ENCODE measurements at places on chromosomes 1 and 21. TPM values are rescaled to one million over a fixed set of nuclear protein-coding genes. Genes with fewer than 3 reads are reported as not detected.

DNA sequence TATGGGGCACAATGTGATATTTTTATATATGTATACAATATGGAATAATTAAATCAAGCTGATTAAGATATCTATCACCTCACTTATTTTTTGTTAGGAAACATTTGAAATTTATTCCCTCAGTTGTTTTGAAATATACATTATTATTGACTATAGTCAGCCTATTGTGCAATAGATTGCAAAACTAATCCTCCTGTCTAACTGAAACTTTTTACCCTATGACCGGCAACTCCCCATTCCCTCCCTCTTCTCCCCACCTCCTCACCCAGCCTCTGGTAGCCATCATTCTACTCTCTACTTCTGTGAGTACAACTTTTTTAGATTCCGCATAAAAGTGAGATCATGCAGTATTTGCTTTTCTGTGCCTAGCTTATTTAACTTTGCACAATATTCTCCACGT is 117.7 kb upstream of the SGIP1 start:
- no peak for DNase-seq

GRCh38 chr1:77797991-77798390 is 18.5 kb downstream of the MIGA1 start:
- no peak for DNase-seq

GRCh38 chr1:27752360-27752759 is 20.7 kb upstream of the STX12 start:
- no peak for DNase-seq

DNA sequence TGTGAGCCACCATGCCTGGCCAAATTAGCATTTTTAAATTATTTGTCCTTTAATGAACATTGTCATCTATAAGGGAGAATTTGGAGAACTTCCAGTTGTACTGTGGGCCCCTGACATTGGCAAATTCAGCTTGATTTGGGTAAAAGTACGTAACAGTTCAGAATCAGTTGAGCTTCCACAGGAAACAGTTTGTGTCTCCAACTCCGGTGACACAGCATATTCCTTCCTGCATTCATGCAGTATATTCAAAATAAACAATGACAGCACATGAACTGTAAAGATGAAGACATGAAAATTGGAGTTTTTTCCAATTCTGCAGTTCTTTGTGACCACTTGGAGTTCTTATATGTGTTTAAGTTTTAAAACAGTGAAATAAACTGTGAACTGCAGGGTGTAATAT is 28.2 kb downstream of the RNF220 start:
- DNase-seq: peak; percentile 31

GRCh38 chr1:11485191-11485590 is 6.2 kb downstream of the DISP3 start:
- DNase-seq: no peak

- no peak for DNase-seq
These were observed 58.3 kb downstream of the APP start for GRCh38 chr21:26112127-26112742.

DNA sequence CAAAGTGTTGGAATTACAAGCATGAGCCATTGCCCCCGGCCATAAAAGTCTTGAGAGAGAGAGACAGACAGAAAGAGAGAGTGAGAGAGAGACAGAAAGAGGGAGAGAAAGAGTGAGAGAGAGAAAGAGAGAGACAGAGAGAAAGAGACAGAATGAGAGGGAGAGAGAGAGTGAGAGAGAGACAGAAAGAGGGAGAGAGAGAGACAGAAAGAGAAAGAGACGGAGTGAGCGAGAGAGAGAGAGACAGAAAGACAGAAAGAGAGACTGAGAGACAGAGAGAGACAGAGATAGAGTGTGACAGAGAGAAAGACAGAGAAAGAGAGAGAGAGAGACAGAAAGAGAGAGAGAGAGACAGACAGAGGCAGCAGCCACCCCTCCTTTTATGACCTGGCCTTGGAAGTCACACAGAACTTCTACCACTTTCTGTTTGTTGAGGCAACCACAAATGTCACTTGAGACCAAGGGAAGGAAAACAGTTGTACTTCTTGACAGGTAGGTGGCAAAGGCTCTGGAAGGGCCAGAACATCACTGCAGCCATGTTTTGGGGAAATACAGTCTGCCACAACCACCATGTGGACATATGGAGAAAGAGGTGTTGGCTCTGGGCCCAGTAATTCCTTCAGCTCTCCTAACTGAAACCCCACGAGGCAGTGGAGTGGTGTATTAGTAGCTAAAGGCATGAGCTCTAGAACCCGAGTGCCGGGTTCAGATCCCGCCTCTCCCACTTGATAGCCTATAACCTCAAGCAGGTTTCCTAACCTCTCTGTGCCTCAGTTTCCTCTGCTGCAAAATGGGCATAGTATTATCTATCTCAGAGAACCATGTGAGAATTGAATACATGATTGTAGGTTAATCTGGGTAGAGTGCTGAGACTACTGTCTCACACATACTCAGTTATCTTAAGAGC is 50.6 kb downstream of the TNFRSF8 start:
- DNase-seq: no peak

- DNase-seq: no peak
These were observed 33.8 kb downstream of the FBXO2 start for GRCh38 chr1:11620405-11620804.

DNA sequence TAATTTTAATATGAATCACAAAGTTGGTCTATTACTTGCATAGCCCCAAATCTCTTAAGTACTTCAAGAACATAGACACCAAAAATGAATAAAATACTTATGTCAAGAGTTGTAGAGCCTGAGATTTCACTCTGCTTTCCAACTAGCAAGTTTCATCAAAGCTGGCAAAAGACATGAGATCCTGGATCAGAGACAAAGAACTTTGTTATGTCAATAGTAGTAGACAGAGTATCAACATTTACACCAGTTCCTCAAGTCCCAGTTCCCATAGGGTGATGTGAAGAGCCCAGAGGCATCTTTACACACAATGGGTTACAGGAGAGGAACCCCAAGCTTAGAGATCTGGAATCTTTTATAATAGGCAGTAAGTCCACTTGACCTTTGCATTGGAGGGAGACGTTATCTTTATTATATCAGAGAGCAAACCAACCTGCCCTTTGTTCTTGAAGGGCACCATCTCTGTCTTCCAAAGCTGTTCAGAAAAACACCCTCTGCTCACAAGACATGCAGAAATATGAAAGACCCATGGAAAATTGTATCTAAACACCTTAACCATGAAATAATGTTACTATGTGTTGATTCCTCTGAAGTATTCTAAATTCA is 174.4 kb upstream of the GALNT2 start:
- no peak for DNase-seq

DNA sequence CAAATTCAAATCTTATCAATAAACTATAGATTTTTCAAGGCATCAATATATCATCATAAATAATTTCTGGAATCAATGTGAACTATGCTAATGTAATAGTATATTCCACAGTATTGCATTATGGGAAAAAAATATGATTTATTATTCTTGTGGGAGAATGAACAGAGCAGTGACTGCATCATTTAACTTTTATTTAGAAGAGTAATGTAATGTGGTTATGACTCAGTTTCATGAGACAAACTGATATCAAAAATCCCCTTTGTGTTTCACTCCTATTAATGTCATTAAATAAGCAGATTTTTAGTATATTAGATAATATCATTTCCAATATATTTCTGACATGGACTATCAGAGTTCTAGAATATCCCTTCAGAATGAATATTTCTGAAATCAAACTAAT is 187.6 kb downstream of the LRRC40 start:
- no peak for DNase-seq

DNA sequence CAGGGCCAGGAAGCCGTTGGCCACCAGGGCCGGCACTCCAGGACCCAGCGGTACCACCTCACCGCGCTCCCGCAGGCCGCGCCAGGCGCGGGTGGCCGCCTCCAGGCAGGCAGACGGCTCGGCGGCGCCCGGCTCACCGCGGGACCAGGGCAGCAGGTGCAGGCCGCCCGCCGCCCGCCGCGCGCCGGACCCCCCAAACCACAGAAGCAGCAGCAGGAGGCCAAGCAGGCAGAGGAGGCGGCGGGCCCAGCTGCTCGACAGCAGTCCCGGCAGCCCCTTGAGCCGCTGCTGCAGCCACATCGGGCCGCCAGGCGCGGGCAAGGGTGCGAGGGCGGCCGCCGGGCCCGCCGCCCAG is 312 bp downstream of the KIAA2013 start:
- no peak for DNase-seq

- DNase-seq: no peak
These were observed 96.6 kb downstream of the ASTN1 start for GRCh38 chr1:177067752-177068410.

- no peak for DNase-seq
These were observed 216.0 kb downstream of the SLC45A1 start for GRCh38 chr1:8533907-8534306.

DNA sequence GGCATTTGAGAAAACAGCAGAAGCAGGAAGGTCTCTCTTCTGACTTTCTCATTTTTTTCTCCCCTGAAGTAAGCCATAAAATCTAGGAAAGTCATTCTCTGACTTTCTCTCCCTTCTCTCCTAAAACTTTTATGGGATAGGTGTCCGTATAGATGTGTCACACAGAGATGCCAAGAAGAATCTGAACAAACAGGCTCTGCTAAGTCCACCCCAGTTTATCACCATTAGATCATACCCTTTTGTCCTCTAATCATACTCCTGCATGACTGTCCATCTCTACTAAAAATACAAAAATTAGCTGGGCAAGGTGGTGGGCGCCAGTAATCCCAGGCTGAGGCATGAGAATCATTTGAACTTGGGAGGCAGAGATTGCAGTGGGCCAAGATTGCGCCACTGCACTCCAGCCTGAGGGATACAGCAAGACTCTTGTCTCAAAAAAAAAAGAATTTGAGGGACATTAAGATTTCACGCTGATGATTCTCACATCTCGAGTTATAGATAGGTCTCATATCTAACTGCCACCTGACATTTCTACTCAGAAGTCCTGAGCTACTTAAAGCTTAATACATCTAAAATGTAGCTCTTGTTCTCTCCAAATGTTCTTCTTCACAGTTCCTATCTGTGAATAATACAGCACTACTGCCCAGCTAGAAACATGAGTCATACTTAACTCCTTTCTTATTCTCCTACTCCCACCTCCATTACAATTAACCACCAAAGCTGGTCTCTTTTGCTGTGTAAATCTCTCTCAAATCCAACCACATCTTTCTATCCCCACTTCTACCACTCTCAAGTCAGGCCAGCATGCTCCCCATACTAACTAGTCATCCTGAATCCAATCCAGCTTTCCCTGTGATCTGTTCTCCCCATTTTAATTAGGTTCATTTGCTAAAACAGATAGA is 47.7 kb downstream of the ZNF644 start:
- no peak for DNase-seq

DNA sequence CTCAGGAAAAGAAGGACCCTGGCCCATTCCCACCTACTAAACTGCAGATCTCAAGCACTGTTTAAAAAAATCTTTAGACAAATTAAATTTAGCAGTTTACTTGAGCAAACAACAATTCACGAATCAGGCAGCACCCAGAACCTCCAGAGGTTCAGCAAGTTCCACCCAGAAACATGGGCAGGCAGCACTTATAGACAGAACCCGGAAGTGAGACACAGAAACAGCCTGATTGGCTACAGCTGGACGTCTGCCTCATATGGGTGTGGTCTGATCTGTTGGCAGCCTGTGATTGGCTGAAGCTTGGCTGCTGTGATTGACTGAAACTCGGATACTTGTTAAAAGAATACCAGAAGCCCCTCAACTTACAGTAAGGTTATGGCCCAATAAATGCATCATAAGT is 34.7 kb upstream of the COL6A2 start:
- peak; percentile 22 for DNase-seq

DNA sequence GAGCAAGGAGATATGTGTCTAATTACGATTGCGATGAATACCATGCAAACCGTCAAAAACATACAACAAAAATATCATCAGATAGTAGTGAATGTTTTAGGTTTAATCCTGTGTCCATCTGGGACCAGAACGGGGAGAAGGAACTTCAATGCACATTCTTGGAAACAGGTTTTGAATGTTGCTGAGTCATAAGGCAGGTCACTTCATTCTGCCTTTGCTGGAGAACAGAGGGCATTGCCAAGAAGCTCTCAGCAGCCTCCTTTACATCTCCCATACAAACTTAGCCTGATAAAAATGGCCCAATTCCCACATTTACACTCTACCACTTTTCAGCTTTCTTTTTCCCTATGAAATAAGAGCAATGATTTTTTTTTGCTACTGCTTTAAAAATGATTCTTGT is 78.0 kb upstream of the KCNJ6 start:
- no peak for DNase-seq

TMOD4 gene
- not detected for total RNA-seq

AADACL3 gene
- not detected for total RNA-seq

FAM177B gene
- 1.4 TPM for total RNA-seq

EPRS1 gene
- total RNA-seq: 44.0 TPM

Data from Caki2 (cell line).